ENCODE measurements at places on chromosomes 12 and 14.
A peak's percentile ranks its signal among the peaks of the same experiment; 100 is the strongest.

GRCh38 chr12:128908254-128908653, 55.0 kb downstream of the GLT1D1 start:
- no peak overlapping the region for H3K27ac ChIP-seq
- no peak for DNase-seq
- H3K27me3 ChIP-seq, result no peaks in the 10 kb centered on the region
- no peaks in the 10 kb centered on the region for H3K4me1 ChIP-seq
- no peaks in the 10 kb centered on the region for H3K36me3 ChIP-seq

DNA sequence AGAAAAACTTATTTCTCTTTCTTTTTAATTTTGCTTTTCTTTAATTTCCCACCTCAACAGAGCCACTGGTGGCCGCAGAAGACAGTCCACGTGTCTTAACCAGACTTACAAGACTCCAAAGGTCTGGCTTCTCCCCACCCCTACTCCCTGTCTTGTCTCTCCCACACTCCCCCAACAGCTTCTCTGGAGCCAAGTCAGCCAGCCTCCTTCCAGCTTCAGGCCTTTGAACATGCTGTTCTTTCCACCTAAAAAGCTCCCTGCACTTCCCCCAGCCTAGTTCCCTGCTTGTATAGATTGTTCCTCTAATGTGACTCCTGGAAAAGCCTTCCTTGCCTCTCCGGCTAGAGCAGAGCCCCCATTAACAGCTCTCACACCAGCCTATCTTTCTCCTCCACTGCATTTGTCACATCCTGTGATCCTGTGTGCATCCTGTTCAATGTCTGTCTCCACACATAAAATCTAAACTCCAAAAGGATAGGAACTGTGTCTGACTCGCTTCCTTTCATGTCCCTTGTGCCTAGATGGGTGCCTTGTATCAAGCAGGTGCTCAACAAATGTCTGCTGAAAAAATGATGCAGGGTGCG, 7.8 kb upstream of the DYNLL1 start:
- no peaks in the 10 kb centered on the region for H3K4me1 ChIP-seq
- no peaks in the 10 kb centered on the region for H3K36me3 ChIP-seq
- no peaks in the 10 kb centered on the region for H3K27me3 ChIP-seq
- H3K27ac ChIP-seq, result no peak overlapping the region

- H3K4me3 ChIP-seq, result no peak overlapping the region
- H3K27me3 ChIP-seq, result no peaks in the 10 kb centered on the region
- no peaks in the 10 kb centered on the region for H3K4me1 ChIP-seq
- no peak overlapping the region for H3K27ac ChIP-seq
- H3K36me3 ChIP-seq, result no peaks in the 10 kb centered on the region
- no peak for DNase-seq
These were observed 666.6 kb downstream of the DIO2 start for GRCh38 chr14:79544698-79545070.

DNA sequence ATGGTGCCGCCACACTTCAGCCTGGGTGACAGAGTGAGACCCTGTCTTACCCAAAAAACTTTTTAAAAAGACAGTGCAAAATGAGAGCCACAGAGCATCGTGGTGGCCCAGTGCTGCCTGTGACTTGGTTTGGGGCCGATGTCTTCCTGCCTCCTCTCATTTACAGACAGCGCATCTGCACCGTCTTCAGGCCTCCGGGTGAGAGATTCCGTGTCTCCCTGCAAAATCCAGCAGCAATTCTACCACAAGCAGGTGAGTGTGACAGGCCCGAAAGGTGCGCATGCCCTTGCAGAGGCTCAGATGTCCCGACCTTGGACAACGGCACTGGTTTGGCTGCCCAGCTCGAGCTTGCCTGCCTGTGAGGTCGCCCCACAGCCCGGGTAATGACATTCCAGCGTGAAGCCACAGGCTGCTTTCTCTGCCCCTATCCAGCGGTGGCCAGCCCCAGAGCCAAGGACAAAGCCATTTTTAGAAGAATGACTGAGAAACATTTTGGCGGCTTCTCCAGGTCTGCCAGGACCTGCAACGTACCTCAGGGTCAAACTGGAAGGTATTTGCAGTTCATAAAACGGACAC, 70.3 kb upstream of the RFLNA start:
- H3K4me3 ChIP-seq, result no peak overlapping the region
- no peak overlapping the region for H3K27ac ChIP-seq
- no peaks in the 10 kb centered on the region for H3K36me3 ChIP-seq
- DNase-seq, result no peak
- no peaks in the 10 kb centered on the region for H3K4me1 ChIP-seq
- H3K27me3 ChIP-seq, result no peaks in the 10 kb centered on the region

DNA sequence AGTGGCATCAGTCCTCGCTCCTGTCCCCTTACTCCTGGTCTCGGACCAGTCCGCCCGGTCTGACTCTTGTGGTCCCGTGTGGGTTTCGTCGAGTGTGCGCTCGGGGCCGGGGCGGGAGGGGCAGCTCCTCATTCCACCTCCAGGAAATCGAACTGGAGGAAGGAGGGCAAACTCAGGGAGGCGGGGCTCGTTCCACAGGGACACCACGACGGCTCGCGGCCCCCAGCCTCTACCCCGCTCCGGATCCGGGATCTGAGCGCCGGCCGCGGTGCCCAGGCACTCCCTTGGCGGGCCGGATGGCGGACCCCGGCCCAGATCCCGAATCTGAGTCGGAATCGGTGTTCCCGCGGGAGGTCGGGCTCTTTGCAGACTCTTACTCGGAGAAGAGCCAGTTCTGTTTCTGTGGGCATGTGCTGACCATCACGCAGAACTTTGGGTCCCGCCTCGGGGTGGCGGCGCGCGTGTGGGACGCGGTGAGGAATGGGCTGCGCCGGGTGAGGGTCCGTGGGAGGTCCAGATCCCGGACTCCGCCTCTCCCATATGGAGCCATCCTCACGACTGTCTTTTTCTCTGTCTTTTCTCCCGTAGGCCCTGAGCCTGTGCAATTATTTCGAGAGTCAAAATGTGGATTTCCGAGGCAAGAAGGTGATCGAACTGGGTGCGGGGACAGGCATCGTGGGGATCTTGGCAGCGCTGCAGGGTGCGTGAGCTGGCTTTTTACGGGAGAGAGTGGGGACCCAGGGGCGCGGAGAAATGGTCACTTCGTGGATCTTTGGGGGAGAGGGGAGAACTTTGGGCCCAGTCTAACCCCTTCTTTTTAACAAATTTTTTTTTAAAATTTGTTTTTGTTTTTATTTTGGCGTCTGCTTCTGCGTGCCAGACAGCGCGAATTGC, at the start of gene EEF1AKMT3:
EEF1AKMT3 (plus strand) TSS at position 186 of the 894 bp plus-strand sequence; CDS start at position 297, 111 bp downstream.
- peak within 1 kb of the TSS; percentile 96 for H3K27ac ChIP-seq
- DNase-seq, result peak; percentile 90
- H3K4me1 ChIP-seq, result no peaks in the 10 kb centered on the region
- H3K36me3 ChIP-seq, result no peaks in the 10 kb centered on the region
- peak within 1 kb of the TSS; percentile 95 for H3K4me3 ChIP-seq

DNA sequence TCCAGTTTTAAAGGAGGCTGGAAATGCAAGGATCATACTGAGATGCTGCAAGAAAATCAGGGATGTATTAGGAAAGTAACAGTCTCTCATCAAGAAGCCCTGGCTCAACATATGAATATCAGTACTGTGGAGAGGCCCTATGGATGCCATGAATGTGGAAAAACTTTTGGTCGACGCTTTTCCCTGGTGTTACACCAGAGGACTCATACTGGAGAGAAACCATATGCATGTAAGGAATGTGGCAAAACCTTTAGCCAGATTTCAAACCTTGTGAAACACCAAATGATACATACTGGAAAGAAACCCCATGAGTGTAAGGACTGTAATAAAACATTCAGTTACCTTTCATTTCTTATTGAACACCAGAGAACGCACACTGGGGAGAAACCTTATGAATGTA, 24.5 kb downstream of the ZNF891 start:
- H3K4me3 ChIP-seq, result peak overlapping the region; percentile 0
- H3K27me3 ChIP-seq, result no peaks in the 10 kb centered on the region
- no peaks in the 10 kb centered on the region for H3K4me1 ChIP-seq

DNA sequence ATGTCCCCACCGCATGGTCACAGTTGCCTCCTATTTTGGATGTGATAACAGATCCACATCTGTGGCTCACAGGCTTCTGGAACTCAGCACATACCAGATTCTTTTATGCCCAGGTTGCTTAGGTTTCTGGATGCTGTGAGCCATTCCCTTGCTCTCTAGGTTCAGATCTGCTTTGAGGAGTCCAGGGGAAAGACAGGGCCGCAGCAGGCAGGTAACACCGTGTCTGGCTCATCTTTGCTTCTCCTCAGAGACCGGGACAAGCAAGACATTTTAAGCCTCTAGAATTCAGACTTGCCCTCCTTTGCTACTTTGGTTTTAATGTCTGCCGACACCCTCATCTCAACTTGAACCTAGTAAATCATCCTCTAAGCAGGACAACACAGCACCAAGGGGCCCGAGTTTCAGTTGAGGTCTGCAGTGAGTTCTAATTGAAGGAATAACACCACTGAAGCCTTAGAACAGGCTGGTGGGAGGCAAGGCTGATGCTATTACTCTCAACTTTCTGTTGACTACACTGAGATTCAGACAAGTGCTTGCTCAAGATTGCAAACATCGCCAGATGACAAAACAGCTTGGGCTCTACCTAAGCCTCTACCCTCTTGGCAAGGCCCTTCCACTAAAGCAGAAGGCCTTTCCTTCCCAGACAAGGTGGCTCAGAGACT, 55.3 kb downstream of the MDM2 start:
- peaks cover 16% of the 10 kb centered on the region for H3K36me3 ChIP-seq
- no peak overlapping the region for H3K4me3 ChIP-seq
- no peaks in the 10 kb centered on the region for H3K27me3 ChIP-seq
